ENCODE measurements at places on chromosomes 11 and 22.

DNA sequence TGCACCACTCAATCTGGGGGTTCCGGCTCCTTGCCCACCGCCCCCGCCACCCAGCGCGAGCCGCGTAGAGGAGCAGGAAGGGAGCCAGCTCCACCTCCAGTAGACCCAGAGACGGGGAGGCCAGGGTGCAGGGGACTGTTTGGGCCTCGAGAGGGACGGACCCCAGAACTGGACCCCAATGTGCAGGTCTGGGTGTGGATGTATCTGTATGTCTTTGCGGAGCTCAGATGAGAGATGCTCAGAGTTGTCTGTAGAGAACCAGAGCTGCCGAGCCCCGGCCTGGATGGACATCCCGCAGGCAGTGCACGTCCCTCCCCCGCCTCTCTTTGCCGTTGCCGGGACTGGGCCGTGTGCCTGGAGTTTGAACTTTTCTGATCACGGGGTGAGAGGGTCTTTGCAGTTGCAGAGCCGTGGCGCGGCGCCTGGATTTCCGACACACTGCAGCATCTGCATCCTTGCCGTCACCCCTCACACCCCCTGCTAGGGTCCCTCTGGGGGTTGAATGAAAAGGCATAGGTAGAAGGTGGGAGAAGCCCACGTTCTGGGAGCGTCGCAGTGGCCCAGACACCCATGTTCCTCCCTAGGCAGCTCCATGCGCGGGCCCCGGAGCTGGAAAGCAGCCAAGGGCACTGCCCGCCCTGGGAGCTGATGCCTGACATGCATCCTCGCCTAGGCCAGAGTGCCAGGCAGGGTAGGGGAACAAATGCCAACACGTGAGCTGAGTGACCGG lies 105.2 kb downstream of the KCNQ1 start:
- H3K4me1 ChIP-seq: no peaks in the 10 kb centered on the region

- H3K27ac ChIP-seq: no peak overlapping the region
- no peaks in the 10 kb centered on the region for H3K36me3 ChIP-seq
- no peaks in the 10 kb centered on the region for H3K27me3 ChIP-seq
These were observed 8.2 kb downstream of the MTFP1 start for GRCh38 chr22:30433773-30434172.

GRCh38 chr11:85779956-85780640 lies 30.8 kb downstream of the SYTL2 start:
- no peak overlapping the region for H3K27ac ChIP-seq
- DNase-seq: no peak
- H3K4me1 ChIP-seq: no peaks in the 10 kb centered on the region
- H3K36me3 ChIP-seq: no peaks in the 10 kb centered on the region
- no peak overlapping the region for H3K4me3 ChIP-seq

GRCh38 chr11:103851166-103851651 lies 185.2 kb upstream of the DDI1 start:
- H3K4me1 ChIP-seq: no peaks in the 10 kb centered on the region
- H3K36me3 ChIP-seq: no peaks in the 10 kb centered on the region

GRCh38 chr22:23970816-23971486 lies 3.3 kb downstream of the DDT start:
- peaks cover 30% of the 10 kb centered on the region for H3K36me3 ChIP-seq
- no peak overlapping the region for H3K27ac ChIP-seq
- H3K4me3 ChIP-seq: no peak overlapping the region
- no peaks in the 10 kb centered on the region for H3K27me3 ChIP-seq

- no peak overlapping the region for H3K27ac ChIP-seq
- no peak overlapping the region for H3K4me3 ChIP-seq
- peaks cover 4% of the 10 kb centered on the region for H3K27me3 ChIP-seq
These were observed 11.6 kb upstream of the GPHA2 start for GRCh38 chr11:64947208-64947814.

GRCh38 chr11:110293389-110293788 lies 3.0 kb downstream of the RDX start:
- DNase-seq: no peak
- no peak overlapping the region for H3K27ac ChIP-seq
- H3K27me3 ChIP-seq: no peaks in the 10 kb centered on the region
- H3K4me1 ChIP-seq: peaks cover 34% of the 10 kb centered on the region
- H3K36me3 ChIP-seq: no peaks in the 10 kb centered on the region

DNA sequence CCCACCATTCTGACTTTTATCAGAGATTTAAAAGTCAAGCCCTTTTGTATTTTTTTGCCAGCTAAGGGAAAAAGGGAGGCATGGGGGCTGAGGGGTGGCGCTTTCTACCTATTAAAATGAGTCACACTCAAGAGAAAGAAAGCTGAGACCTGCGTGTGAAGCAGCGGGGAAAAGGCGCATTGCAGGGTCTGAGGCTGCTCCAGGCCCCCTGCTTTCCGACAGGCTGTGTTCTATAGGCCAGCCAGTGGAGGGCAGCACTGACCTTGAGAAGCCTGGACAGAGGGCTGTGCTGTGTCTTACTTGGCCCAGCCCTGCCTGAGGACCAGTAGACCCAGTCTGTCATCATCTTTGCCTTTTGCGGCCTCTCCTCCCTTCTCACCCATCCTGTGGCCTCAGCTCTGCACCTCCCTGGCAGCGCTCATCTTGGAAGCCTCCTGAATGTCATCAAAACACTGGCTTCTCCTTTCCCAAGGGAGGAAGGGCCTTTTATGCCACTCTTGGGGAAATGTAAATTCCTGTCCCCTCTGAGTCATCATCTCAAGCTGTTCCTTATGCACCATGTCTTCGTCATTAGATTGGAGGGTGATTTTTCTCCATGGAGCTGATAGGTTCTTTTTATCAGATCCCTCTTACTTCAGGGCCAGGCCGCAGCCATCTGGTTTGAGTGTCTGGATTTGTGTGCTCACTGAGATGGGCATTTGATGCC lies 12.6 kb upstream of the MAPK8IP1 start:
- no peaks in the 10 kb centered on the region for H3K4me1 ChIP-seq
- no peaks in the 10 kb centered on the region for H3K27me3 ChIP-seq
- DNase-seq: no peak
- H3K36me3 ChIP-seq: peaks cover 23% of the 10 kb centered on the region
- H3K27ac ChIP-seq: no peak overlapping the region

DNA sequence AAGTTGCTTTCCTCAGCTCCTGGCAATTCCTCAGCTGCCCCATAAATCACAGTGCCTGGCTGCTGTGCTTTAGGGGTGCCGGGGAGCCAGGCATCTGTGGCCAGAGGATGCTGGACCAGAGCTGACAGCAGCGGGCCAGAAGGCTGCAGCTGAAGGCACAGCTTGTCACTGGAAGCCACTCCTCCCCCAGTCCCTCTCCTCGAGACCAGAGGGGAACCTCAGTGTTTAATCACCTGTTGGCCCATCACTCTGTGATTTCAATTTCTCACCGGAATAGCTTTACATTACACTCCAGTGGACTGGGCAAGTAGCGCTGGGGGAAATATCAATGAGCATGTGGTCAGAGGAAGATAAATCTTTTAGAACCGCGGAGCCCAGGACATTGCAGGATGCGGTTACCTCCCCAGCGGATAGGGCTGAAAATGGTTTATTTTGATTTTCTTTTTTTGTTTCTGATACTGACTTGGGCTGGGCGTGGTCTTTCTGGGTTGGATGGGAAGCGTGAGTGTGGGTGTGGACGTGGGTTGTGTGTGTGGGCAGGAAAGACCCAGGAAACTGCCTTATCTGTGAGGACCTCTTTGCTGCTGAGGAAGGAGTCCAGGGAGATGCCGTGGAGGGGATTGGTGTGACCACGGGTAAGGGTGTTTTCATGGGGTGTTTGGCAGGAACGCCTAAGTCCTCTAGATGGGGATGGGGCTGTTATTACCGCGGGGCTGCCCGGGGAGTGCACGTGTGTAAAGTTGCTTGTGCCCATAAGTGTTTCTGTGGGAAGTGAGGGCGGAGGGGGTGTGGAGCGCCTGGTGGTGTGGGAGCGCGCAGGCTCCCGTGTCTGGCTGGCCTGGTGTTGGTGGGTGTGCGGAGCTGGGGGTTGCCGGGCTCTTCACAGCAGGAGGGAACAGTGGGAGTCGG lies 4.0 kb downstream of the DAGLA start:
- peaks cover 30% of the 10 kb centered on the region for H3K4me1 ChIP-seq
- no peaks in the 10 kb centered on the region for H3K27me3 ChIP-seq
- no peak overlapping the region for H3K4me3 ChIP-seq
- no peaks in the 10 kb centered on the region for H3K36me3 ChIP-seq
- no peak overlapping the region for H3K27ac ChIP-seq

GRCh38 chr11:134634897-134635831 lies 223.1 kb upstream of the B3GAT1 start:
- no peak for DNase-seq
- H3K4me1 ChIP-seq: peaks cover 2% of the 10 kb centered on the region
- no peak overlapping the region for H3K4me3 ChIP-seq
- no peaks in the 10 kb centered on the region for H3K36me3 ChIP-seq
- H3K27ac ChIP-seq: no peak overlapping the region

GRCh38 chr11:2419638-2420501 lies 19.3 kb downstream of the TSSC4 start:
- H3K4me3 ChIP-seq: no peak overlapping the region
- H3K27ac ChIP-seq: no peak overlapping the region
- peaks cover 35% of the 10 kb centered on the region for H3K27me3 ChIP-seq
- DNase-seq: no peak
- peaks cover 11% of the 10 kb centered on the region for H3K4me1 ChIP-seq

DNA sequence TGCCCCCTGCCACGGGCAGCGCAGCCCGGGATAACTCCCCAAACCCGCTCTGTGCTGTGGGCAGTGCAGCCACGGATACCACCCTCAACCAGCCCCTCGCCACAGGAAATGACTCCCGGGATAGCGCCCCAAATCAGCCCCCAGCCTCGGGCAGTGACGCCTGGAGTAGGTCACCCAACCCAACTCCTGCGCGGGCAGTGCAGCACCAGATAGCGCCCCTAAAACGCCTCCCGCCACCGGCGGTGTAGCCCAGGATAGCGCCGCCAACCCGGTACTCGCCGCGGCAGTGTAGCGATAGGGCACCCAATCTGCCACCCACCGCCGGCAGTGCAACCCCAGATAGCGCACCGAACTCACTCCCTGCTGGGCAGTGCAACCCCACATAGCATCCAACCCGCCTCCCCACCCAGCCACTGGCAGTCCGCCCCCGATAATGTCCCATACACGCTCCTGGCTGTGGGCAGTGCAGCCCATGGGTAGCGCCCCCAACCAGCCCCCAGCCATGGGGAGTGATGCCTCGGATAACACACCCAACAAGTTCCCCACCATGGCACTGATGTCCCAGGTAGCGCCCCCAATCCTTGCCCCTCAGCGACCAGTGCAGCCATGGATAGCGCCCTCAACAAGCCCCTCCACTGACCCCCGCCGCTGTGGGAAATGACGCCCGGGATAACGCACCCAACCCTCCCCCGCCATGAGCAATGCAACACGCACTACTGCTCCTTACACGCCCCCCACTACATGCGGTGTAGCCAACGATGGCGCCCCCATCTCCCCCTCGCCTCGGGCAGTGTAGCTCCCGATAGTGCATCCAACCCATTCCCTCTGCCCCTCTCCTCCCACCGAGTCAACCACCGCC lies 1.5 kb downstream of the RFPL2 start:
- no peaks in the 10 kb centered on the region for H3K36me3 ChIP-seq
- no peaks in the 10 kb centered on the region for H3K27me3 ChIP-seq
- no peak overlapping the region for H3K27ac ChIP-seq
- peaks cover 24% of the 10 kb centered on the region for H3K4me1 ChIP-seq
- no peak for DNase-seq
- no peak overlapping the region for H3K4me3 ChIP-seq

- H3K36me3 ChIP-seq: peaks cover 40% of the 10 kb centered on the region
- H3K4me3 ChIP-seq: peak overlapping the region; percentile 95
- H3K27me3 ChIP-seq: no peaks in the 10 kb centered on the region
- DNase-seq: no peak
- peak overlapping the region; percentile 91 for H3K27ac ChIP-seq
- peaks cover 6% of the 10 kb centered on the region for H3K4me1 ChIP-seq
These were observed 737 bp downstream of the PPP2R1B start for GRCh38 chr11:111765320-111765983.

DNA sequence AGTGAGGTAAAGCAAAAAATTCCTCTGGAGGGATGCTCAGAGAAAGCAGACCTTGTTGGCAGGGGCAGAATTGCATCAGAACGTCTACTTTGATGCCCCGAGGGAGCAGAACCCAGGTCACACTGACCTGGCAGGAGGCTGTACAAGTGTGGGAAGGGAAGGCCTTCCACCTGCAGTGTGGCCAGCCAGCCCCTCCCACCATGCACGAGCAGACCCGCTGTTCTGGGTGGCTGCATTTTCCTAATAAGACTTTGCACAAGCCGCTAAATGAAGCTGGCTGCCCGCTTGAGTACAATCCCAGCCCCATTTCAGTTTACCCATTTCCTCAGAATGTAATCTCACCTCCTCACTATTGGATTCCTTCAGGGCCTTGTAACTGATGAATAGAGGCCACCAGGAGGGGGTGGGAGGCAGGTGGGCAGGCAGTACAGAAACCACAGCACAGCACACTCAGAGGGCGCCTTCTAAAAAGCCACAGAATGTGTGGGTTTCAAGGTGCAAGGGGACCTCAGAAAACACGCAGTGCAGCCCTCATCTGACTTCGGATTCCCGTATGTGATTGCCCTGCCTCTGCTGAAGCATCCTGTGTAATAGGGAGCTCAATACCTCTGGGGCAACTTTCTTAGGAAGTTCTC lies 316.6 kb downstream of the OPCML start:
- no peaks in the 10 kb centered on the region for H3K36me3 ChIP-seq
- no peaks in the 10 kb centered on the region for H3K4me1 ChIP-seq
- no peak overlapping the region for H3K4me3 ChIP-seq
- H3K27me3 ChIP-seq: no peaks in the 10 kb centered on the region
- no peak for DNase-seq
- H3K27ac ChIP-seq: no peak overlapping the region

DNA sequence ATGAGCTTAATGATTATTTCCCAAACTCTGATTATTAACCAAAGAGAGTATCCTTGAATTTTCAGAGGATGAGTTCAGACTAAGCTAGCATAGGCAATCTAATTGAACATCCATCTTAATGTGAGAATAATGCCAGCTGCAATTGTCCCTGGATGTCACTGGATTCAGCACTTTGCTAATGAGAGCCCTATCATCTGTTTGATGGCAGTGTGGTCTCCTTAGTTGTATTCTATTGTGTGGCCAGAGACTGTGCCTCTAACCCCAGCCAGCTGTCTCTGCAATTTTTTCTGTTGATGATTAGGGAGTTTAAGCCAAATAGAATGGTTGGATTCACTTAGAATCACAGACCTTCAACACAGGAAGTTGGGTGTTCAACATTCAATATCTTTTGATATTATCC lies 1249.5 kb downstream of the FAM181B start:
- H3K4me3 ChIP-seq: no peak overlapping the region
- H3K27me3 ChIP-seq: no peaks in the 10 kb centered on the region
- no peak overlapping the region for H3K27ac ChIP-seq
- no peak for DNase-seq

GRCh38 chr22:30906411-30906810 lies 62.2 kb downstream of the MORC2 start:
- no peak for DNase-seq
- peaks cover 9% of the 10 kb centered on the region for H3K36me3 ChIP-seq
- H3K4me3 ChIP-seq: no peak overlapping the region

- peaks cover 100% of the 10 kb centered on the region for H3K4me1 ChIP-seq
- no peaks in the 10 kb centered on the region for H3K27me3 ChIP-seq
- peak overlapping the region; percentile 80 for H3K27ac ChIP-seq
- H3K4me3 ChIP-seq: no peak overlapping the region
These were observed 10.4 kb downstream of the SREBF2 start for GRCh38 chr22:41842996-41843970.

GRCh38 chr11:79739591-79739990 lies 298.8 kb upstream of the TENM4 start:
- no peak overlapping the region for H3K27ac ChIP-seq
- H3K4me1 ChIP-seq: no peaks in the 10 kb centered on the region
- H3K36me3 ChIP-seq: no peaks in the 10 kb centered on the region
- H3K4me3 ChIP-seq: no peak overlapping the region
- H3K27me3 ChIP-seq: no peaks in the 10 kb centered on the region

GRCh38 chr22:29641042-29641699 lies 37.7 kb downstream of the NF2 start:
- no peak overlapping the region for H3K27ac ChIP-seq
- H3K36me3 ChIP-seq: no peaks in the 10 kb centered on the region
- H3K4me1 ChIP-seq: no peaks in the 10 kb centered on the region
- DNase-seq: no peak
- H3K4me3 ChIP-seq: no peak overlapping the region
- no peaks in the 10 kb centered on the region for H3K27me3 ChIP-seq

Data from esophagus squamous epithelium (tissue), 5 donors.